Endodermal cell (in vitro differentiated cells): ENCODE measurements at places on chromosomes 4 and X.

- H3K4me3 ChIP-seq, result peak overlapping the region; percentile 84
- no peaks in the 10 kb centered on the region for H3K36me3 ChIP-seq
- peaks cover 95% of the 10 kb centered on the region for H3K27me3 ChIP-seq
- DNase-seq, result peak; percentile 88
- H3K27ac ChIP-seq, result no peak overlapping the region
Observed at GRCh38 chr4:112523008-112523721, 7.2 kb upstream of the NEUROG2 start.

GRCh38 chr4:8703401-8703696, 110.8 kb downstream of the CPZ start:
- no peak overlapping the region for H3K4me3 ChIP-seq
- H3K27me3 ChIP-seq, result no peaks in the 10 kb centered on the region
- H3K27ac ChIP-seq, result no peak overlapping the region
- DNase-seq, result peak; percentile 39

GRCh38 chr4:186882293-186882692, 158.6 kb upstream of the FAT1 start:
- DNase-seq, result no peak
- no peaks in the 10 kb centered on the region for H3K4me1 ChIP-seq
- no peaks in the 10 kb centered on the region for H3K36me3 ChIP-seq
- no peak overlapping the region for H3K4me3 ChIP-seq

GRCh38 chr4:5988086-5988845, 30.0 kb downstream of the C4orf50 start:
- H3K36me3 ChIP-seq, result no peaks in the 10 kb centered on the region
- peak; percentile 42 for DNase-seq
- no peak overlapping the region for H3K4me3 ChIP-seq
- H3K27ac ChIP-seq, result no peak overlapping the region

GRCh38 chr4:152501846-152502536, 33.9 kb downstream of the FBXW7 start:
- H3K4me1 ChIP-seq, result no peaks in the 10 kb centered on the region
- DNase-seq, result no peak
- no peaks in the 10 kb centered on the region for H3K36me3 ChIP-seq
- no peak overlapping the region for H3K4me3 ChIP-seq

- H3K27ac ChIP-seq, result no peak overlapping the region
- no peaks in the 10 kb centered on the region for H3K36me3 ChIP-seq
- DNase-seq, result no peak
- H3K4me3 ChIP-seq, result no peak overlapping the region
Observed at GRCh38 chrX:29281078-29281742, 694.0 kb downstream of the IL1RAPL1 start.

DNA sequence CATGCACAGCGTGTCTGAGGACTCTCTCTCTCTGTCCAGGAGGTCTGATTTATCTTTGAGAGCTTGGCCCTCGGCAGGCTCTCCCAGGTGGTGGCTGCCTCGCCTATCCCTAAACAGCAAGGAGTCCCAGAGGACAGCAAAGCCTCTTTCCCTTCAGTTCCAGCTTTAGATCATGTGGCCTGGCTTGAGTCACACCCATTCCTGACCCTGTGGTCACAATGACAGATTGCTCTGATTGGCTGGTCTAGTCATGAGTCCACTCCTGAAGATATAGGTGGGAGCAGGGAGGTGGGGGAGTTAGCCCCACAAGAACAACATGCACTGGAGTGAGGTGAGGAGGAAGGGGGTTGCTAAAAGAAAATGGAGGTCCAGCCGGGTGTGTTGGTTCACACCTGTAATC, 12.1 kb upstream of the PORCN start:
- H3K4me1 ChIP-seq, result no peaks in the 10 kb centered on the region
- no peaks in the 10 kb centered on the region for H3K36me3 ChIP-seq
- DNase-seq, result no peak

DNA sequence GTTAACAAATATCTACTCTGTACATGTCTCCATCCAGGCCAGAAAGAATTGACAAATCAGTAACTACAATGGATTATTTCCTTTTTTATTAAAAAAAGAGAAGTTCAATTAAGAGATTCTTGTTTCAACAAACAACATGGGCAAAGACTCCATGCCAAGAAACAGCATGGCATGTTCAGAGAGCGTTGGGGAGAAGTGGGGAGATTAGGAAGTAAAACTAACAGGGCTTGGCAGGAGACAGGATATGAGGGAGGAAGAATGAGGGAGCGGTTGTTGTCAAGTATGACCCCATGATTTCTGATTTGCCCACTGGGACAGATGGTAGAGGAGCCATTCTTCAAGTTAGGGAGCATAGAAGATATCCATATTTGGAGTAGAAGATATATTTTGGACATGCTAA, 128.4 kb downstream of the RNF150 start:
- no peaks in the 10 kb centered on the region for H3K4me1 ChIP-seq
- H3K36me3 ChIP-seq, result no peaks in the 10 kb centered on the region
- no peak overlapping the region for H3K4me3 ChIP-seq
- no peak for DNase-seq
- H3K27ac ChIP-seq, result no peak overlapping the region
- H3K27me3 ChIP-seq, result no peaks in the 10 kb centered on the region

DNA sequence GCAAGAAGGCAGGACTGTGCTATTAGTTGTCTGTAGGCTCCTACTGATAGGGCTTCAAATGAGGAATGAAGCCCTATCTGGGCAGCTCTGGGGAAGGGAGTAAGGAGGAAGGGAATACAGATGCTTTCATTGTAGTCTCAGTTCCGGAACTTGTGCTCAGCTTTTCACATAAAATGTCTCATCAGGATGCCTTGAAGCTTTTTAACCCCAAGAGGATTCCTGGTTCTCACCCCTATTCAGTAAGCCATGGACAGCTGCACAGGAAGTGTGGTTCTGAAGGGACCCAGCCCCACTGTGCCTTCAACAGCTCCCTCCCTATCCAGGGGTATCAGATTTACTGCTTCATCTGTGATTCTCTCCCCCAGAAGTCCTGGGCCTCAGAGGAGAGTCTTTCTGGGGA, 5.0 kb downstream of the ARMCX5 start:
- no peak overlapping the region for H3K4me3 ChIP-seq
- no peaks in the 10 kb centered on the region for H3K4me1 ChIP-seq

- peaks cover 85% of the 10 kb centered on the region for H3K36me3 ChIP-seq
- no peaks in the 10 kb centered on the region for H3K27me3 ChIP-seq
- no peak overlapping the region for H3K4me3 ChIP-seq
- no peaks in the 10 kb centered on the region for H3K4me1 ChIP-seq
Observed at GRCh38 chr4:1728061-1728980, 7.0 kb downstream of the TACC3 start.

DNA sequence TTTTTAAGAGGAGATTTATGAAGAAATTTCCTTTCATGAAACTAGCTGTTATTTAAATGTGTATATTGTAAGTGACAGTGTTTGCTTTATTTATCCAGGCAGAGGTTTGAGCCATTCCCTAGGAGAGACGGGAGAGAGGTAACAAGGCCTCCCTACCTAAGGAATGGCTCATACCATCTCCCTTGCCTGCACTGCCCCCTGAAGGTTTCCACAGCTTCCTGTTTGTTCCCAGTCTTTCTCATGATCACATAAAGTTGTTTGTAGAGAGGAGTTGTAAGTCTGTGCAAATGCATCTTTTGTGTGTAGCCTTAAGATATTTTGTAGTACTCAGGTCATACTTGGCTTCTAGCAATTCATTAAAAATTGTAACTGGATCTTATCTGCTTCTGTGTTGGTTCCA, 1504.5 kb upstream of the PCDH10 start:
- peak; percentile 85 for DNase-seq
- no peak overlapping the region for H3K4me3 ChIP-seq
- H3K27me3 ChIP-seq, result no peaks in the 10 kb centered on the region
- no peaks in the 10 kb centered on the region for H3K4me1 ChIP-seq
- H3K27ac ChIP-seq, result no peak overlapping the region
- H3K36me3 ChIP-seq, result no peaks in the 10 kb centered on the region

DNA sequence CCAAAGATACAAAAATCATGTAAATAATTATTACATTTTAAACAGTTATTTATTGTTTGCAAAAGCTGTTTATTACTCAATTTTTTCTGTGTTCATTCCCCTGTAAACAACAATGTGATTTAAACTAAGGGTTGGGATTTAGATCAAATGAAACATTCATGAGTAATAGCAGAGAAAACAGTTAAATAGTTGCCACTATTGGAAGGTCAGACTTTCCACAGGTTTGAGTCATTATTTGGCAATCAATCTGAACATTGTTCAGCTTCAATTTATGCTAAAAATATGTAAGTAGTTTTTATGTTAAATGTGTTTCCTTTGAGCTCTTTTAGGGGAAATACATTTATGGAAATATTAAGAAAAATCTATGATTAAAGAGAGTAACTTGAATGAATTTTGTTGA, 144.9 kb downstream of the STIM2 start:
- no peaks in the 10 kb centered on the region for H3K27me3 ChIP-seq
- no peaks in the 10 kb centered on the region for H3K36me3 ChIP-seq
- no peak overlapping the region for H3K4me3 ChIP-seq
- H3K4me1 ChIP-seq, result no peaks in the 10 kb centered on the region
- no peak for DNase-seq

- H3K27ac ChIP-seq, result no peak overlapping the region
- H3K27me3 ChIP-seq, result no peaks in the 10 kb centered on the region
- H3K36me3 ChIP-seq, result peaks cover 10% of the 10 kb centered on the region
- H3K4me3 ChIP-seq, result peak overlapping the region; percentile 89
Observed at GRCh38 chr4:86934147-86934770, 552 bp upstream of the AFF1 start.

DNA sequence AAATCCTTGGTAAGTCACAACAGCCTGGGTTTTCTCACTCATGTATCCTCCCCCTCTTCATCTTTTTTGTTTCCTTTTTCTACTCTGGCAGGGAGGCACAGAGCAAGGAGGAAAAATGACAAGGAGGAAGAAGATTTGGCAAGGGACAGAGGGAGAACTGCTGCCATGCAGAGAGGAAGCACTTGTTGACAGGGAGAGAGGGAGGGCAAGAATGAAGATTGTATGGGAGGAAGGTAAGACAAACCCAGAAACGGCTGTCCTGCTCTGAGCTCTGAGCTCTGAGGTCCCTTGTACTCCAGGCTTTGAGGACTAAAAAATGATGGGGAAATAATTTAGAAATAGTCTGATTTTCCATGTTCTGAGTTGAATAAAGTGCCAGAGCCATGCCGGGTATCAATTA, 123.9 kb downstream of the DCHS2 start:
- H3K4me1 ChIP-seq, result no peaks in the 10 kb centered on the region
- no peaks in the 10 kb centered on the region for H3K27me3 ChIP-seq
- DNase-seq, result no peak
- H3K36me3 ChIP-seq, result no peaks in the 10 kb centered on the region
- H3K27ac ChIP-seq, result no peak overlapping the region
- no peak overlapping the region for H3K4me3 ChIP-seq

DNA sequence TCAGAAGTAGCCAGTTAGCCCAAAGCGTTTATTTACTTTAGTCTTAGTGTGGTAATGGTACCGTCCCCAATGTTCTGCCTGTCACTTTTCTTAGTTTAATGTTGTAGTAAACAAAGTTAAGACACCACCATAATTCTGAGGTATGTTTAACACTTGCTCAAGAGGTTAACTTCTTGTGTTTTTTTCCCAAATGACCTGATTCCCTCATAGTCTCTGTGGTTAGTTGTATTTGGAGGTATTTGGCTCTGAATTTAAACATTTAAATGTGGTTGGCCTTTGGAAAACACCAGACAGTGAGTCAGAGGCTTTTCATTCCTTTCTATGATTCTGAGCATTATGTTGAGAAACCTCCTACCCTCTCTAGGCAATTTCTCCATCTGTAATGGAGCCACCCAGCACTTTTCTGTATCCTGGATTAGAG, 47.9 kb downstream of the CXCL1 start:
- peaks cover under 1% of the 10 kb centered on the region for H3K4me1 ChIP-seq
- no peak overlapping the region for H3K4me3 ChIP-seq
- no peak for DNase-seq
- H3K27me3 ChIP-seq, result no peaks in the 10 kb centered on the region
- H3K27ac ChIP-seq, result no peak overlapping the region

DNA sequence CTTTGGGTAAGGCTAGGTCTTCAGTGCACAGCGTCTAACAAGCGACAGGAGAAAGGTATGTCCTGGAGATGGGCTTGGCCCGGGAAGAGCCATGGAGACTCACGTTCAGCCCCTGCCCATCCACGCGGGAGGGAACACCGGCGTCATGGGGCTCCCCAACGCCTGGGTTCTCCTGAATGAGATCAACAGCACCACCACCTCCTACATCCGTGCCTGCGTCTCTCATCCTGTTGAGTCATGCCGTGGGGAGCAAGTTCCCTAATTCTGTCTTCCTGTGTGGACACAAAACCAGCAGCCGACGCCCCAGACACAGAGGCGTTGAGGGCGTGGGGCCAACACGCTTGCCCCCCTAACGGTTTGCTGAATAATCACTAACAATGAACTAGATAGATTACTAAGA, 20.1 kb upstream of the IL3RA start:
- no peak overlapping the region for H3K27ac ChIP-seq
- no peaks in the 10 kb centered on the region for H3K36me3 ChIP-seq
- H3K27me3 ChIP-seq, result no peaks in the 10 kb centered on the region
- no peak for DNase-seq

- H3K36me3 ChIP-seq, result no peaks in the 10 kb centered on the region
- no peaks in the 10 kb centered on the region for H3K27me3 ChIP-seq
- DNase-seq, result no peak
- H3K4me3 ChIP-seq, result no peak overlapping the region
- no peak overlapping the region for H3K27ac ChIP-seq
- no peaks in the 10 kb centered on the region for H3K4me1 ChIP-seq
Observed at GRCh38 chr4:44149282-44149681, 299.3 kb downstream of the KCTD8 start.

GRCh38 chrX:36534900-36535299, 473.3 kb upstream of the FAM47C start:
- no peaks in the 10 kb centered on the region for H3K4me1 ChIP-seq
- no peaks in the 10 kb centered on the region for H3K27me3 ChIP-seq
- no peak overlapping the region for H3K4me3 ChIP-seq
- H3K36me3 ChIP-seq, result no peaks in the 10 kb centered on the region
- peak; percentile 44 for DNase-seq
- H3K27ac ChIP-seq, result no peak overlapping the region

DNA sequence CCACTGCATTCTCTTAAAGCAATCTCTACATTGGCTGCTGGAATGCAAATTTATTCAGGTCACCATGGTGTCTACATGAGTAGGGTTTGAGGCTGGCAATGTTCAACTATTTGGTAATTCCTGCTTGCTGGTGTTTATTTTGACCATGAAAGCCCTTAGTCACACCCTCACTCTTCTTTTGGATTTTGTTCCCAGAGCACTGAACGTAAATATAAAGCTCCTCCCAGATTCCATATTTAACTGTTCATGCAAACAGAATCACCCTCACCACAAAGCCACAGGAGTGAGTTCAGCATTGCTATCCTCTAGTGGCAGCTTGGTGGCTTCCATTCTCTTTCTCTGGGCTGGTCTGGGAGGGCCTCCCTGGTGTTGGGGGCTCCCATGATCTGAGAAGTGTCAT, 82.8 kb downstream of the LNX1 start:
- H3K27ac ChIP-seq, result no peak overlapping the region
- no peaks in the 10 kb centered on the region for H3K4me1 ChIP-seq
- no peaks in the 10 kb centered on the region for H3K36me3 ChIP-seq
- no peaks in the 10 kb centered on the region for H3K27me3 ChIP-seq

- no peak overlapping the region for H3K27ac ChIP-seq
- H3K4me1 ChIP-seq, result peaks cover 16% of the 10 kb centered on the region
- no peak for DNase-seq
Observed at GRCh38 chr4:159052315-159052714, 50.6 kb upstream of the RAPGEF2 start.

- H3K27ac ChIP-seq, result no peak overlapping the region
- H3K4me3 ChIP-seq, result no peak overlapping the region
- H3K36me3 ChIP-seq, result no peaks in the 10 kb centered on the region
- H3K27me3 ChIP-seq, result no peaks in the 10 kb centered on the region
- DNase-seq, result peak; percentile 43
Observed at GRCh38 chrX:69189576-69190371, 24.5 kb upstream of the PJA1 start.

- no peak overlapping the region for H3K4me3 ChIP-seq
- peaks cover 3% of the 10 kb centered on the region for H3K4me1 ChIP-seq
- H3K36me3 ChIP-seq, result peaks cover 32% of the 10 kb centered on the region
- no peak overlapping the region for H3K27ac ChIP-seq
- no peak for DNase-seq
Observed at GRCh38 chr4:52617336-52618020, 41.6 kb downstream of the USP46 start.
